ENCODE measurements at places on chromosomes 3 and 15. TPM values are rescaled to one million over a fixed set of nuclear protein-coding genes. Genes with fewer than 3 reads are reported as not detected.

GRCh38 chr15:91974321-91974720, 120.8 kb downstream of the SLCO3A1 start:
- peaks cover 85% of the 10 kb centered on the region for H3K4me1 ChIP-seq
- no peak overlapping the region for H3K27ac ChIP-seq
- DNase-seq = no peak
- no peaks in the 10 kb centered on the region for H3K36me3 ChIP-seq

GRCh38 chr3:168134931-168135330, 39.2 kb upstream of the GOLIM4 start:
- no peak overlapping the region for H3K27ac ChIP-seq
- no peak for DNase-seq
- H3K36me3 ChIP-seq = no peaks in the 10 kb centered on the region
- H3K27me3 ChIP-seq = no peaks in the 10 kb centered on the region
- no peaks in the 10 kb centered on the region for H3K4me1 ChIP-seq
- H3K4me3 ChIP-seq = no peak overlapping the region

Gene PLA2G4F
- total RNA-seq = 2.1 TPM

Gene GOLGA6B
- total RNA-seq = not detected

Gene PPARG
- total RNA-seq = 15.6 TPM

DNA sequence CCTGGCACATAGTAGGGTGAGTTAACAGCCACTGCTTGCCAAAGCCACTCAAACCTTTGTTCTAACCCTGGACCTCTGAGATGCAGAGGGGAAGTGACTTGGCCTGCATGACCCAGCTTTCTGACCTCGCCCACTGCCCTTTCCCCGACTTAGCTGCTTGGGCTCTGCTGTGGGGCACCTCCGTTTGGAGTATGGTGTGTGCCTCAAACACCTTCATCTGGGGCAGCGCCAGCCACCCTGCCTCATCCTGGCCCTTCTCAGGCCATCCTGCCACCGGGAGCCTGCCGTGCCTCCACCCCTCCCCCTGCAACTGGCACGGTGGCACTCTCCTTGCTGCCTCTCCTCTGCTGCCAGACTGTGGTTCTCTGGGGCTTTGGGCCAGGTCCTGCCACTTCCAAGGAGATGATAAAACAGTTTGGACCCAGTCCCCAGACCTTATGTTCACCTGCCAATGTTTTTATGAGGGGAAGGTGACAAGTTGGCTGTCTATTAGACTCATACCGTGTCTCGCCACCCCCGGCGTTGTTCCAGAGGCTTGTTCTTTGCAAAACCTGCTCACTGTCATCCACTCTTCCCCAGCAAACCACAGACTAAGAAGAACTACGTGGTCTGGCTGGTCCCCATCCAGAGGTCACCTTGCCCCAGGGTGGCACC, 32.2 kb downstream of the SLC6A6 start:
- H3K27ac ChIP-seq = peak overlapping the region; percentile 83
- H3K4me1 ChIP-seq = peaks cover 96% of the 10 kb centered on the region
- H3K27me3 ChIP-seq = peaks cover 11% of the 10 kb centered on the region
- H3K4me3 ChIP-seq = peak overlapping the region; percentile 32
- no peaks in the 10 kb centered on the region for H3K36me3 ChIP-seq

DNA sequence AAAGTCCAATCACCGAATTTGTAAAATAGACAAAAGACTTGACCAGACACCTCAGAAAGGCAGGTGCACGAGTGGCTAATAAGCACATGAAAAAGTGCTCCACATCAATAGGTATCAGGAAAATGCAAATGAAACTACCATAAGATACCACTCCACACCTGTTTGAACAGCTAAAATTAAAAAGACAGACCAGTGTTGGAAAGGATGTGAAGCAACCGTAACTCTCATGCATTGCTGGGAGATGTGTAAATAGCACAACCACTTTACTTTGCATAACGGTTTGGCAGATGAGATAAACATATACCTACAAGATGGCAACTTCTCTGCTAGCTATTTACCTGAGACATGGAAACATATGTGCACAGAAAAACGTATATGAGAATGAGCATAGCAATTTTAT, 56.9 kb downstream of the CADPS start:
- H3K36me3 ChIP-seq = no peaks in the 10 kb centered on the region
- no peaks in the 10 kb centered on the region for H3K27me3 ChIP-seq
- no peak for DNase-seq
- H3K27ac ChIP-seq = no peak overlapping the region
- no peaks in the 10 kb centered on the region for H3K4me1 ChIP-seq

DNA sequence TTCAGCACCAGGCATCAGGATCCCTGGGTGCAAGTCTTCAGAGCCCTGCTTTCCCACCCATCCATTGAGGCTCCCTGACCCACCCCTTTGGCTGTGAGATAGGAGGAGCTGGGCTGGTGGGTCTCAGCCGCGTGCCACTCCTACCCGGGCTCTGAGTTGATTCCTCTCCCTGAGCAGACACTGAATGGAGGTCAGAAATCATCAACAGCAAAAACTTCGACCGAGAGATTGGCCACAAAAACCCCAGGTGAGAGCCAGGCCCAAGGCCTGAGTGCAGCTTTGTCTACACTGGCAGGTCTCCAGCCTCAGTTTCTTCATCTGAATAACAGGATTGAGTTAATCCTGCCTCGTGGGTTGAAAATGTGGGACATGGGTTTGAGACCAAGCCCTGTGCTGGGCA, 7.8 kb downstream of the TMEM43 start:
- no peaks in the 10 kb centered on the region for H3K27me3 ChIP-seq
- H3K4me3 ChIP-seq = no peak overlapping the region
- H3K27ac ChIP-seq = no peak overlapping the region
- peaks cover 94% of the 10 kb centered on the region for H3K36me3 ChIP-seq
- DNase-seq = no peak

GRCh38 chr3:99487894-99488293, 150.5 kb upstream of the COL8A1 start:
- no peaks in the 10 kb centered on the region for H3K27me3 ChIP-seq
- H3K4me1 ChIP-seq = no peaks in the 10 kb centered on the region
- H3K27ac ChIP-seq = no peak overlapping the region

DNA sequence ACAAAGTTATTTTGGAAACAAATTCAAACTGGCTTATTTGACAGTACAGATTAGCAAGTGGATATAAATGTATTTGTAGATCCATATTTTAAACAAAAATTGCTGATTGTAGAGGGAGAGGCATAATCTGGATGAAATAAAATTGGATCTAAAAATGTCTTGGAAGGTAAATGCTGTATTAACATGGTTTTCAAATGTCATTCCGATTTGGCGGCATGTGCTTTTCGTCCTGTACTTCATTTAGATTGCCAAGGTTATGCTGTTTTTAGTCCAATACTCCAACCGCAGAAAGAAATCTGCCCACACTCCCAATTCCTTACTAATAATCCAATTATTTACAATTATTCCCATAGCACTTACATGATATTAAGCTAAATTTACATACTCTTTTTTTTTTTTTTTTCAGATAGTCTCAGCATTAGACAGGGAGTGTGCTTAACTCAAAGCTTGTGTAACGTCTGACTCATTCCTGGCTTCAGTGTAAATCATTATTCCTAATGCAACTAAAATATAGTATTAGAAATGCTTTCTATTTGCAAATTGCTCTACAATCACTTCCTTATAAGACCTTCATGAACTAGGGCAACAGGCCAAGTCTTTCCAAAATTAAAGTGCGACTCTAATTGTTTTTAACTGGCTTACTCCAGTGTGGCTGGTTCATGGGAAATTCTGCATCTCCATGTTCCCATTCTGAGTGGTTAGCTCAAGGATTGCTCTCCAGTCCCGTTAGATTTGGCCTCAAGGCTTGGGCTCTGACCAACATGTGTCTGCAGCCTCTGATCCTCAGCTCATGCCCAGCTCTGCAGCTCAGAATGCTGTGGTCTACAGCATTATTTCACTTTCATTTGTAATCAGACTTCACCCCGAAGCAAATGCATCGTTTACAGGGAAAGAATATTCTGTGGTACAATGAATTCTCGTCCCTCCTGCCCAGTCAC, 103.9 kb downstream of the FBN1 start:
- H3K4me1 ChIP-seq = peaks cover 41% of the 10 kb centered on the region
- H3K27ac ChIP-seq = peak overlapping the region; percentile 50
- H3K27me3 ChIP-seq = no peaks in the 10 kb centered on the region

DNA sequence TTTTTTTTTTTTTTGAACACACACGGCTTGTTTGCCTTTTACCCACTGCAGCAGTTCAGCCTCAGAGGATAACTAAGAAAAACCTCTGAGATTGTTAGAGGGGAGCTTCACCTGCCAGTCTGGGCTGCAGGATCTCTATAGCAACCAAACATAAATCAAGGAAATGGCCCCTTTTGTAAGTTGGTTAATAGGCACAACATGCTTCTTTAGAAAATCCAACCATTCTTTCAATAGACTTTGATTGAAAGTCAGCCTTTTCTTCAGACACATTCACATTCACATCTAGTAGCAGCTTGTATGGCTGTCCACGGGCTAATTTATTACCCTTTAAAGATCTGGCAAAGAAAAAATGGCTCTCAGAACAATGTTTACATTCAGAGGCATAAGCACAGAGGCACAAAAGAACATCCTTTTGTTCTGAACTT, 136.6 kb upstream of the RARB start:
- H3K4me3 ChIP-seq = no peak overlapping the region
- H3K4me1 ChIP-seq = no peaks in the 10 kb centered on the region
- no peaks in the 10 kb centered on the region for H3K27me3 ChIP-seq

GRCh38 chr3:15154326-15154725, 51.7 kb upstream of the CAPN7 start:
- H3K36me3 ChIP-seq = no peaks in the 10 kb centered on the region
- DNase-seq = no peak
- H3K27me3 ChIP-seq = peaks cover 49% of the 10 kb centered on the region
- H3K27ac ChIP-seq = no peak overlapping the region

DNA sequence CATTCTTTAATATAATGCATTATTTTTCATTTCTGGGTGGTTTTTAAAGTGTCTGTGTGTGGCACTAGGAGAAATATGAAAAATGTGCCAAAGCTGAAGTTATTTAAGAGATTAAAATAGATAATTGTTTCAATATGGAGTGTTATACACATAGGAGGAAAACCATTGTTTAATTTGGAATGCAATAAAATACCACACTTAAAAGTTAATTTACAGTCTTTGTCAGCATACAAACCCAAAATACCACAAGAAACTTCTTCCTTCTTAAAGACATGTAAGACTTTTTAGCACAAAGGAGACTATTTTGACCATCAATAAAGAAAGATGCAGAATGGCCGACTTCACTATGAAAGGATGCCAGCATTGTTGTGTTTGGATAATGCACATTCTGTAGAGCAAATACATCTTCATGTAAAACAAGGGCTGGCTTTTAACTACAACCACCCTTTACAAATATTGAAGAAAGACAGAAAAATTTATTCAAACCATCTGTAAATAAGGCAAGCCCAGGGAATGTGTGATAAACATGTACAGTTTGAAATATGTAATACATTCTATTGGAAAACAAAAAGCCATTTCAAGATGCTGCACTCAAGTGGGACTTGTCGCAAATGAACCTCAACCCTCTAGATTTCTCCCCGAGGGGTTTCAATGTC, 1146.6 kb downstream of the ROBO1 start:
- H3K4me3 ChIP-seq = no peak overlapping the region
- DNase-seq = no peak
- no peaks in the 10 kb centered on the region for H3K27me3 ChIP-seq
- H3K36me3 ChIP-seq = no peaks in the 10 kb centered on the region

GRCh38 chr15:64916365-64916764, 4.7 kb downstream of the ANKDD1A start:
- peaks cover 2% of the 10 kb centered on the region for H3K27me3 ChIP-seq
- no peaks in the 10 kb centered on the region for H3K36me3 ChIP-seq
- H3K27ac ChIP-seq = no peak overlapping the region
- no peak for DNase-seq
- no peak overlapping the region for H3K4me3 ChIP-seq

Gene CISH
- total RNA-seq = 16.6 TPM

DNA sequence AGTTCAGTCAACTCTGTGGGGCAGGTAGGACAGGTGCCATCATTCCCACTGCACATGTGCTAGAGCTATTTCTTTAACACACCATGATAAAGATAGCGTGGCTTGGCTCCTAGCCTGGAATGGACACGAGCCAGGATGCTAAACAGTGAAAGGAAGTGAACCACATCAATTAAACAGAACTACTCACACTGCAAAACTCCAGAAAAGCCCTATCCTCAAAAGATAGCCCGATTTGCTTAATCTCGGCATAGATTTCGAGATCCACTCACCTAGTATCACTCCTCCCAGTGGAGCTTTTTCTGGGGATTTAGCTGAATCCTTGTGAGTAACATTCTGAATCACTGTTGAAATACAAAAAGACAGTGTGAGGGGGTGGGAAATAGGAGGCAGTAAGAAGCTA, 118.0 kb downstream of the ABI3BP start:
- peak; percentile 71 for DNase-seq
- H3K36me3 ChIP-seq = no peaks in the 10 kb centered on the region
- no peak overlapping the region for H3K4me3 ChIP-seq
- peak overlapping the region; percentile 39 for H3K27ac ChIP-seq
- H3K27me3 ChIP-seq = no peaks in the 10 kb centered on the region

DNA sequence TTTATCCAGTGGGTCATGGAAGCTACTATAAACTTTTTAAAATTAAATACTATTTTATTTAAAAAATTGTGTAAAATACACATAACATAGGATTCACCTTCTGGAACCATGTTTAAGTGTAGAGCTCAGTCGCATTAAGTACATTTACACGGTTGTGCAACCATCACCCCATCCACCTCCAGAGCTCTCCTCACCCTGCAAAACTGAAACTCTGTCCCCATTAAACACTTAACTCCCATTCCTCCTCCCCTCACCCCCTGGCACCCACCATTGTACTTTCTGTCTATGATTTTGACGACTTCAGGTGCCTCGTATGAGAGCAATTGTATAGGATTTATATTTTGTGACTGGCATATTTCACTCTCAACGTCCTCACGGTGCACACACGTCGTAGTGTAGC, 70.7 kb downstream of the APBA2 start:
- H3K27me3 ChIP-seq = peaks cover 55% of the 10 kb centered on the region
- no peak for DNase-seq
- no peak overlapping the region for H3K27ac ChIP-seq
- H3K36me3 ChIP-seq = no peaks in the 10 kb centered on the region

DNA sequence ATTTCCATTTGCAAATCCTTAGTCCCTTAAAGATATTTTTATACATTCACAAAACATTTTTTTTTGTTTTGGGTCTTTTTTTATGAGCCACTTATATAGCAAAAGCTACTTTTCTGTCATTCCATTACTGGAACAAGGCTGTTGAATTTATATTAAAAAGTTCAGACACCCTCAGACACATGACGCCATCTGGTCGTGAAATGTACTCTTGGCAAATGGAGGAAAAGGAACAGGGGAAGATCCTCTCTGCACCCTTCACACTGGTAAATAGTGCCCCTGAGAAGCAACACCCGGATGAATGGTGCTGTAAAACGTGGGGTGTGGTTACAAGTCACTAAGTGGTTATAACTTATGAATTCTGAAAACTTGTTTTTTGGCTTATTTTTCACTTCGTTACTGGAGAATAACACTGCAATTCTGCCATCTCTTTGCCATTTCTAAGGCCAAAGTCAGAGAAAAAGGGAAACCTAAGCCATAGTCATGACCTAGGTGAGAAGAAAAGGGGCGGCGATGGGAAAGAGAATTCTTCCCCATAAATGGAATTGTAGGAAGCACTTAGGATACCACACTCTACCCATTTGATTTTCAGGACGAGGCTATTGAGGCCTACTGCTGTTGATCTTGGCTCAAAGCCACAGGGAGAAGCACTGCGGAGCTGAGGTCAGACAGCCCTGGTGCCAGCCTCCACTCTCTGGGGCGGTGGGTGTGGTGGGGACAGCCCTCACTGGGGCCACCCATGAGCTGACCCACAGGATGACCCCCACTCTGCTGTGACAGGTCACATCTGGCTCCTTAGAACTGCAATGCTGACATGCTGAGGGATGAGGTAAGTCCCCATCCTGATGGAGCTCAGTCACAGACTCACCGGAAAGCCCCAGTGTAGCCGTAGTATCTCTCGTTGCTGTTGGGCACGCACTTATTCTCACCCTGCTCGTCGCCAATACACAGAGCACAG, 21.9 kb downstream of the LTF start:
- H3K27me3 ChIP-seq = no peaks in the 10 kb centered on the region
- peaks cover 7% of the 10 kb centered on the region for H3K4me1 ChIP-seq
- no peak for DNase-seq
- peaks cover 12% of the 10 kb centered on the region for H3K36me3 ChIP-seq

Gene MAP2K1
- total RNA-seq = 44.9 TPM

Data from left ventricle myocardium inferior (tissue), 1 donor.